Hepatic stellate cell (primary cell): ENCODE measurements at places on chromosomes 12 and 14.

- no peak for DNase-seq
These were observed 162.8 kb downstream of the RGS6 start for GRCh38 chr14:72094844-72095582.

- DNase-seq: no peak
These were observed 26.1 kb downstream of the OTUB2 start for GRCh38 chr14:94052199-94052598.

DNA sequence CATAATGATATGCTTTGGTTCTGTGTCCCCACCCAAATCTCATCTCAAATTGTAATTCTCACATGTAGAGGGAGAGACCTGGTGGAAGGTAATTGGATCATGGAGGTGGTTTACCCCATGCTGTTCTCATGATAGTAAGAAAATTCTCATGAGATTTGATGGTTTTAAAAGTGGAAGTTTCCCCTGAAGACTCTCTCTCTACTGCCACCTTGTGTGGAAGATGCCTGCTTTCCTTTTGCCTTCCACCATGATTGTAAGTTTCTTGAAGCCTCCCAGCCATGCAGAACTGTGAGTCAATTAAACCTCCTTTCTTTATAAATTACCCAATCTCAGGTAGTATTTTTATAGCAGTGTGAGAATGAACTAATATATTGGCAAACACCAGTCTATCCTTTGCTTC, 260.4 kb upstream of the PPFIA2 start:
- DNase-seq: no peak

DNA sequence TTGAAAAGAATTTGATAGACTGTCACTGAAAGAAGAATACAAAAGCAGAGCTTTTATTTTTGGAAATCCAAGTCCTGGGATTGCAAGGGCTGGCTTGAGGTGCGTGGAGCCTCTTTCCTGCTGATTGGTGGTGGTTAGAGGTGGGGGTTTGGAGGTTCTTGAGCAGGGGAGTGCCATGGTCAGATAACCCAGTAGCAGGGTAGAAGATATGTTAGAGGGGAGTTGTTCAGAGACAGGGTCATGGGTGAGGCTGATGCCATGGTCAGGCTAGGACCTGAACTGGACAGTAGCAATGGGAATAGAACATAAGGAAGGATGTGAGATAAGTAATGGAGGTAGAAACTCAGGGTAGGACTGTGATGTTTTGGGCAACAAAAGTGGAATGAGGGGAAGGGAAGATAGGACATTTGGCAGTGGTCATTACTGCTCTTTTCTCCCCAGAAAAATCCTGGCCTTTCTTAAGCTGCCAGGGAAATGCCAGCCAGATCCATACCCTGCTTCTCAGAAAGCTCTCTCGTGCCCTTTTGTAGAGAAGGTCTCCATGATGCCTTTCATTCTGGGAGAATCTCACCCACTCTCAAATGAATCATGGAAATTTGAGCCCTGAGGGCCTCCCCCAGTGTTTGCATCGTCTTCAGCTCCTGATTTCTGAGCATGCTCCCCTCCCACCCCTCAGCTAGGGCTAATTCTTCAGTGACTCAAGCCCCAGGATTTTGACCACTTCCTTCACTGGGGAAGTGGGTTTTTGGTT, 9.5 kb downstream of the EMP1 start:
- DNase-seq: peak; percentile 85

GRCh38 chr12:92769124-92769901, 66.5 kb downstream of the PLEKHG7 start:
- DNase-seq: no peak

DNA sequence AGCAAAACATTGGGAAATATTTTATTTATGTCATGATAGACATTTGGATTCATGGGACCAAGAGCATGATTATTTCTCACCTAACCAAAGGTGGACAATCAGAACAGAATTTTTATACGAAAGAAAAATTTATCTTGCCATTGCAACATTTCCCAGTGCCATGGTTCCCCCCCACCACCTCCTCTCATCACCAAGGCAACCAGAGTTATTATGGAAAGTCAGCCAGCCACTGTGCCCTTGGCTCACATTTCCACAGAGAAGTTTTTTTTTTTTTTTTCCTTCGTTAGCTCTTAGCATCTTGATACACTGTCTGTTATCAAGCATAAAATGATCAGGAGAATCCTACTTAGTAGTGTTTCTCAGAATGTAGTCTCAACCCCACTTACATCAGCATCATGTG, 176.4 kb upstream of the TMTC1 start:
- DNase-seq: no peak

DNA sequence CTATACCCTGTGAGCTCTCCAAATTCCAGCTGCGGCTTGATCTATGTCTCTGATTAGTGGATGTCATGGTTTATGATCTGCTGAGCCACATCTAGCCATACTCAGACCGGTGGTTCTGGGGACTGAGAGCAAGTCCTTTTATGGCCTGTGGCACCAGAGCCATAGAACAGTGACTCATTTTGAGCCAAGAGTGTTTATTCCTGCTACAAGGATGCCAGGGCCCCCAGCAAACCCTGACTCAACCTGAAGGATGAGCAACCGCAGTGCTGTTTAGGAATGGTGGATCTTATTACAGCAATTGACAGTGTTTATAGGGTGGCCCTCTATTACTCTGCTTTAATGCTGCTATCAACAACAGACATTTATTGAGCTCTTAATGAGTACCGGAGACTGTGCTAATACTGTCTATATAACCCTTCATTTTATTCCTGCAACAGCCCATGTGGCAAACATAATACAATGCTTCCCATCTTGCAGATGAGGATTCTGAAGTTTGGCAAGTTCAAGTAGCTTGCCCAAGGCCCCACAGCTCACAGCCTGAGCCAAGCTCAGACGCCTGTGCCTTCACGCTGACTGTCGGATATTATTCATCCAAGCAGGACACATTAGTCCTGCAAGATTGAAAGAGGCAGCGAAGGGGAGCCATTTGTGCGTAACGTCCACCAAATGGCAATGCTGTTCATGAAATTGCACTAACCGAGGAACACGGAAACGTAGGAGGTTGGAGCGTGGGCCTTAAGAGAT, 273.6 kb upstream of the PWP1 start:
- no peak for DNase-seq

DNA sequence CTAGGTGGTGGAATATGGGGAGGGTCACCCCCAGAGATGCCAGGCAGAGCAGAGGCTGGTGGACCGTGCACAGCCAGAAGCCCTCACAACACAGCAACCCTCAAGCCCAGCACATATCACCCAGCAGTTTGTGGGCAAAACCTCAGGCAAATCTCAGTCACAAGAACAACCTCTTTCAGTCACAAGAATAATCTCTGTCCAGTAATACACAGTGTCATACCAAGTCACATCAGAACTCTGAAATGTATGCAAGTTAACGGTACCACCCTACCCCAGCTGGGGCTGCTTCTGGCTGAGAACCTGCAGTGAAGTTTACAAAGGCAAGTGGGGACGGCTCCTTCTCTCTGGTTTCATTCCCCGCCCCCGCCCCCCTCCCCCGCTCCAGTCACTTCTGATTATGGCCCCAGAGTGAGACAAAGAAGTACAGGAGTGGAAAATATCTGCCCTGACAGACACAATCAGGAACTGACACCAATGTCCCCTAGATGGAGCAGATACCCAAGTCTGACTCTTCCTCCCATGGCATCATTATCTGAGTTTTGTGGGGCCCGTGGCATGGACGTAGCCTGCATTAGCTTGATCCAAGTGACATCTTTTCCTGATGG, 480.9 kb upstream of the TMEM132C start:
- DNase-seq: no peak

GRCh38 chr12:104357421-104357952, 53.9 kb downstream of the EID3 start:
- peak; percentile 38 for DNase-seq

GRCh38 chr12:89212339-89212771, 139.9 kb downstream of the DUSP6 start:
- no peak for DNase-seq

DNA sequence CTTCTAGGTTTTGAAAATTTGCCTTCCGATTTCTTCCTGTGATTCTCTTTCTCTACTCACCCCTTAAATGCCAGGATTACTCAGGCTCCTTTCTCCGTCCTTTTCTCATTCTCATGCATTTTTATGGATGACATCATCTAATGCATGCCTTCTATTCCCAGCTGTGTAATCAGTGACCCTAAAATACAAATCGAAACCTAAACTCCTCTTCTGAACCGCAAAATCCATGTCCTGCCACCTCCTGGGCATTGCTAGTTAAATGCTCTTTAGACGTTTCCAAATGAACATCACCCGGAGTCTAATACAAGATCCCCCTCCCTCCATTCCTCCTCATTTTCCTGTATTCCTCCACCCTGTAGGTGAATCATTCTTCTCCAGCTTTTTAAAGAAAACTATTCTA, 1703.1 kb upstream of the FLRT2 start:
- DNase-seq: no peak

DNA sequence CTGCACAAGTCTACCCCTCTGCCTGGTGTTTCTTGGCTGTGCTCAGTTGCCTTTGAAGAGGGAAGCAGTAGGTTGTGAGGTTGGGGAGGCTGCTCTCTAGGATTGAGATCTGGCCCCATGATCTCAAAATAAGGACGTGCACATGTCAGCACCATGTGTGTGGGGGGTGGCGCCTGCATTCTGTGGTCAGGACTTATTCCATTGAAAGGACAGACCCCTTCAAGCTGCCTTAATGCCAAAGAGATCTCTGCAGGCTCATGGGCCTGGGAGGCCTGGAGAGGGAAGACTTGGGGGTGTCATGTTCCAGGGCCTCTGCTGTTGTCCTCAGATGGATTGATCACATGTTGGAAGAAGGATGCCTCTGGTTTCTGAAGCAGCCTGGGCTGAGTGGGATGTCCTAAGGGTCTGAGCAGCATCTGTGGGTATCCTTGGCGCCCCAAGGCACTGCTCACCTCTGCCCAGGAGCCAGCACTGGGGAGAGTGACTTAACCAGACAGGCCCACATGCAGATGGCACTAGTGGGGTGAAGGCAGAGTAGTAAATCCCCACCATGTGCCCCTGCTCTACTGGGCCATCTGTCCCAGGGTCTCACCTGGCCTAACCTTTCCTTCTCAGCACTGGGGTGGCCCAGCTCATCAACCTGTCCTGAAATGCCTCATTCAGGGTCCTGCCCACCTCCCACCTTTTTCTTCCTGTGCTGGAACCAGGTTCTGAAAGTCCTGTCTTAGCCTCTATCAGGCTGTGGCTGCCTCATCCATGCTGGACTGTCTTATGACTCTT, 118.9 kb downstream of the ADGRD1 start:
- DNase-seq: no peak

DNA sequence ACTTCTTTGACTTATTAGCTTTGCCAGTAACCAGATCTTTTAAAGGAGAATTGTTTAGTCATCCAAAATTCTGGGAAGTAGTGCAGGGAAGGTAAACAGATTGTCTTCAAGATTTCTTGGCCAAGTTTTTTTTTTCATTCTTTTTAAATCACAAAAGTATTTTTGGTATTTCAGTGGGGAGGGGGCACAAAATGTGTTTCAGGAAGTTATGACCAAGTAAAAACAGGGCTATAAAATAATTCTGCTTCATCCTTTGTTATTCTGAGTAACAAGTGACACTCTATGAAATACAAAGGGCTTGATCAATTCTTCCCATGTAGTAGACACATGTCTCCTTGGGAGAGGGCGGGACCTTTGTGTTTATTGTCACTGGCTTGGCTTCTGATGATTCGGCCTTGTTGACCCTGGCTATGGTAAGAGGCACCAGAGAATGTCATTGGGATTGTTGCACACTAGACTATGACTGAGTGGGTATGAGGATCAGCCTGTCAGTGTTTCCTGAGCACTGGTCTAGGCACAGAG, 55.4 kb downstream of the SUSD6 start:
- DNase-seq: peak; percentile 40

DNA sequence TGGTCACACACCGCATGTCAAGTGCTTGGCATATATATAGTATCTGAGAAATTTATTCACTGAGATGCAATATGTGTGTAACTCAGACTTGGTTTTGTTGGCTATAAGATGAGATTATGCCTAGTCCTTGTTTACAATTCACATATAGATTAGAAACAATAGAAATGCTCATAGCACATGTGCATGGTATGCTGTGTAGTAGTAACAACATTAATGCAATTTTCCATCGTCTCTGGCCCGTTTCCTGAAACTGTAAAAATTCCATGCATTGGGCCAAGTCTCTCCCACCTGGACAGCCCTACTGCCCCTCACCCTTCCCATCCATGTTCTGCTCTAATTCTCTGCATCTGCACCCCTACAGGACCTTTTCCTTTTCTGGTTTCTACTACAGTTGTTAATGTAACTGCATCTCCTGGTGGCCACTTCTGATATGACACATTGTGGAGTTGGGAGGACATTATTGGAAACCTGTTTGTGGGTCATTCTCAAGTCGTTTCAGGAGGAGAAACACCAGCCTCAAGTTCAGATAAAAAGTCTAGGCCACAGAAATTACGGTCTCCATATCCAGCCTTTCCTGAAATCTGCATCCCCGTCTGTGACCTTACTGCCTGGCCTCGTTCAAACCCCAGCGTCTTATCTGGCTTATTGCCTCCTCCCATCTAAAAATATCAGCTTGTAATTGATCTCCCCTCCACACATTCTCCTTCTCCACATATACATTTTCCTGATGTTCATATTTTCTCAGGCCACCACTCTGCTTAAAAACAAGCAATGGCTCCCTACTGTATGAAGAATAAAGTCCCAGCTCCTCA, 37.5 kb downstream of the EMP1 start:
- DNase-seq: peak; percentile 53

DNA sequence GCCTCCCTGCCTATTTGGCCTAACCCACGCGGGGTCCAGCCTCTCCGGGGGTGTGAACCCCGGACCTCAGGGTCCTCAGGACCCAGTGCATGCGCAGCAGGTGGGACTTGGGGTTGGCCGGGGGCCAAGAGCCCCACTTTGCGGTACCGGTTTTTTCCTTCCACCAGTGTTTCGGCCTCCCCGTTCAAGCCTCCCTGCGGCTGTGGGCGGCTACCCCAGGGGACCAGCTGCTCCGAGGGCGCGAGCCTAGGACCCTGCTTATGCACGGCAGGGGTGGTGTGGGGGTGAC, 327.3 kb downstream of the ALG10 start:
- no peak for DNase-seq

- no peak for DNase-seq
These were observed 6.6 kb upstream of the PTHLH start for GRCh38 chr12:27979145-27979544.

DNA sequence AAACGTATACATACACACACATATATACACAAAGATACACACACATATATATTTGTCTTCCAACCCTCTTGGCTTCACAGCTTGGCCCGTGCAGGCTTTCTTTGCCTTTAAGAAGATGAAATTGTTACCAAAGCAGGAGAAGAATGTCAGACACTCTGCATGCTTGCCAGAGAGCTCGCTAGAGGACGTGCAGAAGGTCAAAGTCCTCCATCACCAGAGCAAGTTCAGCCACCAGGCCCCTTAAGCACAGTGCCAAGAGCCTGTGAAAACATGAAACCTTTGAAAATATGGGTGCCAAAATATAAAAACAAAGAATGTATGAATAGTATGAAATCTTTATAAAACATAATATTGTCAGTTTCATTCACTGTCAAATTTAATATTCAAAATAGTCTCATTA, 14.9 kb upstream of the MCRS1 start:
- DNase-seq: no peak

DNA sequence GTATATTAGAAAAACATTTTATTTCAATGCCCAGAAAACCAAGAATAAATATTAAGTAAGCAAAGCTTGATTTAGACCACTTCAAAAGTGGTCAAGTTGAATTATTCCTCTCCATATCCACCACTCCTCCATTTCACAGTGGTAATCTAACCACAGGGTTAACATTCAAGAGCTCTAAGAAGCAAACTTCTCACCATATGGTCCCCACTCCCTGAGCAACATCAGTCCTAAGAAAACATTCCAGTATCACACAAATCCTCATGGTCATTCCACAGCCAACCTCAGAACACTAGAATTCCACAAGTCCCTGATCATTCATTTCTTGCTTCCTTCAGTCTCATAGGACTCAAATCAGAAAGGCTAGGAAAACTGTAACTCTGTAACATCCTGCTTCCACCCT, 47.9 kb downstream of the ST8SIA1 start:
- DNase-seq: peak; percentile 54
